ENCODE measurements at places on chromosomes 4 and X.

DNA sequence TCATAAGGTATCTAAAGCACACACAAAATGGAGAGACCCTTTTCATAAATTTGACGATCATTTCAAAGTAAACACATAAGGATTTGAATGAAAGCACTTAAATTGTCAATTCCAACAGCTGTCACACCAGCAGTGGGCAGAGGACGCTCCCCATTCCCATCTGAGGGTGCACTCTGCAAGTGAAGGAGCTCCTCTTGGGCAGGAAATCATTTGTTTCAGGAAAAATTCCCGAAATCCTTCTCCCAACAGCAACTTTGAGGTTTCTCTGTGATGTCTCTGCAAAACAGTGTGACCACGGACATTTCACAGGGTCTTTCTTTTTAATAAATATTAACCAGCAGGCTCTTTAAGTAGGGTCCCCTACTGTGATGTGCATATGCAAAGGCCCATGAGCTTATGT is 111.0 kb downstream of the EPHA5 start:
- DNase-seq = no peak

- no peak for DNase-seq
These were observed 7.6 kb upstream of the TLR2 start for GRCh38 chr4:153676486-153676885.

DNA sequence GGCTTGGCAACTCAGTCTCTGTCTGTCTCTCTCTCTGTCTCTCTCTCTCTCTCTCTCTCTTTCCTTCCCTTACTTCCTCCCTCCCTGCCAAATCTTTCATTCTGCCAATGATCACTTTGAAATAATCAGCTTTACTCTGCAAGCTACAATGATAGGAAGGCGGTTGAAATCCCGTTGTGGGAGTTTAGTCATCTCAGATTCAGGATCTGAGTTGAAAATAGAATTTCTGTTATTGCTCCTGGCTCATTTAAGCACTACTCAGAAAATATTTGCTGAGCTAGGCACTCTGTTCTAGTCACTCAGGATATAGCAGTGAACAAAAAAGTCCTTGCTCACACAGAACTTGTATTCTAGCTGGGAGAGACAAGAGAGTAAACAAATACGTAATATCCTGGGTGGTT is 56.3 kb upstream of the DCTD start:
- DNase-seq = no peak

- DNase-seq = no peak
These were observed 63.5 kb downstream of the PDK3 start for GRCh38 chrX:24528605-24529004.

- no peak for DNase-seq
These were observed 157.9 kb downstream of the AMELX start for GRCh38 chrX:11451151-11451550.

GRCh38 chr4:11042760-11043159 is 358.2 kb upstream of the CLNK start:
- DNase-seq = no peak

All from adipocyte (in vitro differentiated cells).